ENCODE measurements at places on chromosomes 7 and 10. TPM values are rescaled to one million over a fixed set of nuclear protein-coding genes. Genes with fewer than 3 reads are reported as not detected.

DNA sequence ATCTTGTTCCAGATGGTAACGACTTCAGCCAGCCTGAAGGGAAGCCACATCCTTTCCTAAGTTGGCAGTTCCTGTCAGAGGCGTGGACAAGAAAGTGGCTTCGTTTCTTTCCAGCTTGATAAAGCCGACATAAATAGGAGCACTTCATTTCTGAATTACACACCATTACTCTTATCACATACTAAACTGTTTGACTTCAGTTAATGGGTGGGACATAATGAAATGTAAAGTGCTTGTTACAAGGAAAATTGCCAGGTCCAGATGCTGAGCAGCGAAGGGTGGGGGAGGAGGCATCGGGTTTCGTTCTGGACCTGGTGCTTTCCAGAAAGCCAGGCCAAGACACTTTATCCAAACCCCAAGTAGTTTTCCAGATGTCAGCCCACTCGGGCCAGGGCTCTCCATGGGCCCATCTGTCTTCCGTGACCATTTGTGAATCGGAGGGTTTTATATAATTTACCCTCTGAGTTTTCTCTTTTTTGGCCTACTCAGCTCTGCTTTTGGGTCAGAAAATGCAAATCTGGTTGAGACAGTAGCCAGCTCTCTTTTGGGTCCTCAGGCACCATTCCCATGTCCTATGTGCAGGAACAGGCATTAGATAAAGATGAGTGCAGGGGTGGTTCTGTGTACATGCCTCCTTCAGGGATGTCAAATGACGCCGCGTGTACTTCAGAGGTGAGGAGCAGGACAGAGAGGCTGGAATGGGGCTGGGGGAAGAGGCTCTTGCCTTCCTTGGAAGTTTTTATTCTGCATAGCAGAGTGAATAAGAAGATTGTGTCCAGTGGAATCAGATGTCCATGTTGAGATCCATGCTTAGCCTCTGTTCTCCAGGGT, 90.2 kb downstream of the TACC2 start:
- H3K4me3 ChIP-seq, result no peak overlapping the region
- DNase-seq, result no peak
- no peak overlapping the region for H3K27ac ChIP-seq
- H3K36me3 ChIP-seq, result no peaks in the 10 kb centered on the region

DNA sequence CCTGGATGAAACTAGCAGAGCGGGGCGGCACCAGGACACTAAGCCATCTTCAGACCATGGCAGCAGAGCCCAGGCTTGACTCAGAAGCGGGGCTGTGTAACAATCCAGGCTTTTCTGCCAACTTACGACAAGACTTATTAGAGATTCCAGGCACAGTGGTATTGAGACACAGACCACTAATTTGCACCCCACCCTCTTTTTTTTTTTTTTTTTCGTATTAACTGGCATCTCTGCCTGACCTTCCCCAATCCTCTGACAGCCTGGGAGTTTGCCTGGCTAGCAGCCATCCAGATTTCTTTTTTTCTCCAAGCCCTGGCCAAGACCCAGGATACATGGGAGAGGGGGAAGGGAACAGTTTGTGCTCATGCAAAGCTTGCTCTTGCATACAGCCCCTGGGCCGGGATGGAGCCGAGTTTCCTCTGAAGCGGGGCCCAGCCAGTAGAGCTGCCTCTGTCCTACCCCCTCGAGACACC, 182.4 kb downstream of the PLXNA4 start:
- no peak for DNase-seq
- H3K4me3 ChIP-seq, result no peak overlapping the region
- peaks cover 14% of the 10 kb centered on the region for H3K4me1 ChIP-seq
- H3K27ac ChIP-seq, result no peak overlapping the region
- H3K27me3 ChIP-seq, result no peaks in the 10 kb centered on the region

DNA sequence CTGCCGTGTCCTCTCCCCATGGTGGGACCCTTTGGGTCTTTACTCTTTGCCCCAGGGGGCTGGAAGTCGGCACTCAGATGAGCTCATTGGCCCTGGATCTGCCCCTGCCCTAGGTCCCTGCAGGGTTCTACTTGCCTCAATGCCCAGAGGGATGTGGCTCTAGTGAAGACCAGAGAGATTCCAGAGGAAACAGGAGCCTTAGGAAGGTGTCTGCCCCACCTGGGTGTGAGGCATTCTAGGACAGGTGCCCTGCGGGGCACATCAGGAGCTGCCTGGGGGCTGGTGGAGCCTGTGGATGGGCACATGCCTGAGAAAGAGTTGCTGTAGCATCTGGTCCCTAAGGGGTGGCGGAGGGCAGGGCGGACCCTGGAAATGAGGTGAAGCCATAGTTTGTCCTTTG, 128.6 kb downstream of the ADCY1 start:
- H3K36me3 ChIP-seq, result no peaks in the 10 kb centered on the region
- H3K27me3 ChIP-seq, result peaks cover 20% of the 10 kb centered on the region
- no peak overlapping the region for H3K27ac ChIP-seq

DNA sequence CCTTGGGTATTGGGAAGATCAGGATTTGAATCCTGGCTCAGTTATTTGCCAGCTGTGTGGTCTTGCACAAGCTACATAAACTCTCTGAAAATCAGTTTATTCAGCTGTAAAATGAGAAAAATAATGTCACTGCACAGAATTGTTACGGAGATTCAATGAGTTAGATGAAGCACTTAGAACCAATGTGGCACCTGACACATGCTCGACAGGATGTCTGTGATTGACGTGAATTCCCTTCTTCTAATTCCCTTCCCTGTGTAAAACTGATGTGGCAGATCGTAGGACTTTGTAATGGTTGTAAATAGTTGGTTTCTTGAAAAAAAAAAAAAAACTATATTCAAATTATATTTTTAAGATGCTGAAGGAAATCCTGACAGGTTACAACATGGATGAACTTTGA, 249.9 kb upstream of the MKLN1 start:
- DNase-seq, result no peak
- H3K4me1 ChIP-seq, result peaks cover 13% of the 10 kb centered on the region
- no peak overlapping the region for H3K27ac ChIP-seq

CAV2 gene
- total RNA-seq, result 76.6 TPM

DNA sequence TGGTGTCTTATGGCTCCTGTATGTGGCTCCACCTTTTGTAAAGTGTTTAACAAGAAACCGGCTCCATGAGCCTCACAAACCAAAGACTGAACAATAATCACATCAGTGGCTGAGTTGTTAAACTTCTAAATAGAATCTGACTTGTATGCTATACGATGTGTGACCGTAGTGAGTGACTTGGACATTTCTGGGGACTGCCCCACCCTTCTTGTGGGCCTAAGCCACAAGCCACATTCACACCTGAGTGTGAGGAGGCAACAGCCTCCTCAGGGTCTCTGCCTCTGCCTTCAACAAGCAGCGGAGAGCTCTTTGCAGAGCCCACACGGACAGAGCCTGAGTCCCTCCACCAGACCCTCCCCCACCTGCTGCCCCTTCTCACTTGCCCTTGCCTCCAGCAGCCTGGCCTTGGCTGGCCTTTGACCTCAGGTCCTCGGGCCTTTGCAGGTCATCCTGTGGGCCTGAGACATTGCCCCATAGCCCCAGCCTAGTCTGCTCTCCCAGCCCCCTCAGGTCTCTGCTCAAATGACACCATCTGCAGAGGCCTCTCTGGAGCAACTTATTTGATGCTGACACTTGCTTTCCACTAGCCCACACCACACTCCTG, 156.8 kb upstream of the TNS3 start:
- no peaks in the 10 kb centered on the region for H3K27me3 ChIP-seq
- no peak overlapping the region for H3K27ac ChIP-seq
- H3K36me3 ChIP-seq, result no peaks in the 10 kb centered on the region

DNA sequence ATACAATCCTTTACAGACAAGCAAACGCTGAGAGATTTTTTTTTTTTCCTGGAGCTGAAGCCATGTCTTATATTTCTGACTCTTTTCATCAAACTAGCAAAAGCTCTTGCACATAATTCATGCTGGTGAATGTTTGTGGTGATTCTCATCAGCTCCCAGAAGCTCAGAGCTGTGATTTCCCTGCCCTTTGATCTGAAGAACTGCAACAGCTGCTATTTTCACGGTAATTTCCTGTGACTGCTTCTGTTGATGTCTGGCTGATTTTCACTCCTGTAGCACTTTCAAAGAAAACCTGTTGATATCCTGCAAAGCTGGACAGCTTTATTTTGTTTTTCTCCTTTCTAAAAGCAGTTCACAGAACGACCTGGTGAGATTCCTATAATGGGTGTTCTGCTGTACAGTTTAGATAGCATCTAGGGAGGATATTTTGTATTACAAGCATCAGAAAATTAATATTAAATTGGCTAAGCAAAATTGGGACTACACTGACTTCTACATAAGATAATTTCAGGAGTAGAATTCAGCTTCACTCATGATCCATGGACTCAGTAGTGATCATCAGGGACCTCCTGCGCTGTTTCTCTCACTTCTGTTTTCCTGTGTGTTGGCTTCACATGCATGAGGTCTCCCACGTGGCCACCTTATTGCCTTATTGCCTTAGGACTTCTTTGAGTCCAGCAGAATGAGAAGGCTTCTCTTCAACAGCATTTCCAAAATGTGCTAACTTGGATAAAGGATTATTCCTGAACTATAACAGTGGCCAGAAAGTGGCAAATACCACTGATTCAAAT, 1111.6 kb upstream of the SORCS1 start:
- no peaks in the 10 kb centered on the region for H3K36me3 ChIP-seq
- no peaks in the 10 kb centered on the region for H3K4me1 ChIP-seq
- no peak overlapping the region for H3K27ac ChIP-seq

DNA sequence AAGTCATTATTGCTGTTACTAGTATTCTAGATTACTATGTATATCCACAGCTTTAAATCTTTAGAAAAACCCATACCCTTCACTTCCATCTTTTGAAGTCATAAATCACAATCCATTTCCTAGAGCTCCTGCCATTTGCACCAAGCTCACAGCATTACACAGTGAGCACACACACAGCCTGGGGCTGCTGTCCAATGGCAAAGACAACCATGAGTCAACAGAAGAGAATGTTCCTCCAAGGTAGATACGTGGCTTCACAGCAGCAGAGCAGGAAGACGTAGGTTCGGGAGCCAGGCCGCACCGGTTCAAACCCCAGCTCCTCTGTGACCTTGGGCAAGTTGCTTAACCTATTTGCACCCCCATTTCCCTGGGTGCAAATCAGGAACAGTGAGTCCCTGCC, 234.6 kb downstream of the DIP2C start:
- no peak overlapping the region for H3K27ac ChIP-seq
- H3K4me1 ChIP-seq, result peaks cover 7% of the 10 kb centered on the region
- no peak overlapping the region for H3K4me3 ChIP-seq

DNA sequence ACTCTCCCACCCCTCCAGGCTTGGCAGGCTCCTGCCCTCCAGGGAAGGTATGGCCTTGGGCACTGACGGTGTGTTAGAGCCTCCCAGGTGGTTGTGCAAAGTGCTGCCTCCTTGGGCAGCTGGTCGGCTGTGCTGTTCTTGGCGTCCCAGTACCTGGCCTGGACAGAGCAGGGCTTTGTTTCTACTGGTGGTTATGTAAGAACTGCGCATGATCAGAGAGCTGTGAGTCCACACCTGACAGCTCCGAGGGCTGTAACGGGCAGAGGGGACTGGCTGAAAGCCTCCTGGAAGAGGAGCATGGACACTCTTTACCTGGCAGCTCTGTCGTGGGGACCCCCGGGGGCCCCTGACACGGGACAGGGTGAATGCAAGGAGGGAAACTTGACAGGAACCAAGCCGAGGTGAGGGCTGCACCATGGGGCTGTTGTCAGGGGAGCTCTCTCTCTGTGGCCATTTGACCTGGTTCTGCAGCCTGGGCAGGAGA, 3.1 kb upstream of the SFRP5 start:
- no peaks in the 10 kb centered on the region for H3K4me1 ChIP-seq
- H3K27me3 ChIP-seq, result peaks cover 7% of the 10 kb centered on the region

DNA sequence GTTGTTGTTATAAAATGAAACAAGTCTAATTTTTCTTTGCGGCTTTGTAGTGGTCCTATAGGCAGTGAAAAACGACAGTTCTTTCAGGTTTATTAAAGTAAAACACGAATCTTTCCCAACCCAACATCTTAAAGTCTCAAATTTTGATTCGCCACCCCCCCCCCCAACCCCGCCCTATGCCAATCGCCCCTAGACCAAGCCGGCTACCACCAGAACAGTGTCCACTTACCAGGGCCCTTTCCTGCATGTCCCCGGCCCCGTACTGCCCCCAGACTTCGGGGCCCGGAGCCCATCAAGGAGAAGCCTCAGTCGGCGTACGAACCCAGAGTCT, 335 bp upstream of the CHCHD1 start:
- H3K27me3 ChIP-seq, result no peaks in the 10 kb centered on the region
- peak overlapping the region; percentile 66 for H3K4me3 ChIP-seq
- DNase-seq, result no peak
- H3K4me1 ChIP-seq, result peaks cover 41% of the 10 kb centered on the region
- H3K27ac ChIP-seq, result peak overlapping the region; percentile 42

GRCh38 chr7:151592868-151593486, 73.3 kb upstream of the RHEB start:
- no peaks in the 10 kb centered on the region for H3K27me3 ChIP-seq
- peak; percentile 94 for DNase-seq
- peaks cover 6% of the 10 kb centered on the region for H3K36me3 ChIP-seq
- no peak overlapping the region for H3K4me3 ChIP-seq

DNA sequence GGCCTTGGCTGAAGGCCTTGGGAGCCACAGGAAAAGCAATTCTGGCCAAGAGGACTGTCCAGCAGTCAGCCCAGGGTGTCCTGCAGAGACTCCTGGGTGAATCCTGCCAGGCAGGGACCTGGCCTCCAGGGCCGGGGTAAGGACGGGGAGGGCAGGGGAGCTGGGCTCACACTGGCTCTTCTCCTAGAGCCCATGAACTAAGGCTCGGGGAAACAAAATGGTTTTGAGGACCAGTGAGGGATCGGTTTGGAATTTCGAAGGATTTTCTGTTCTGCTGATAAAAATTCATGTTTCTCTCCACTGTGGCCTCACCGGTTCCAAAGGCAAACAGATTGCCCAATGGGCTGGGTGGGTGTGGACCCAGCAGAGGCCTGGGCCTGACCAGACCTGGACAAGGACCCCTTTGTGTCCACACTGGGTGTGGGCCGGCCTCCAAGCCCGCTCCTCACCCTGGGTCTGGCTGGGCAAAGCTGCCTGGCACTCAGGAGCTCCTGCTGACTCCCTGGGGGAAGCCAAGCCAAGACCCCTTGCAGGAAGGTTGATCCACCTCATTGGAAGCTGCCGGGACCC, 27.3 kb downstream of the FAM20C start:
- no peak overlapping the region for H3K27ac ChIP-seq
- no peak for DNase-seq
- H3K27me3 ChIP-seq, result no peaks in the 10 kb centered on the region
- H3K36me3 ChIP-seq, result no peaks in the 10 kb centered on the region
- peaks cover 4% of the 10 kb centered on the region for H3K4me1 ChIP-seq

Data from PC-3 (cell line).